Aorta (tissue), 5 donors: ENCODE measurements at places on chromosomes 6 and 20. TPM values are rescaled to one million over a fixed set of nuclear protein-coding genes. Genes with fewer than 3 reads are reported as not detected.

DNA sequence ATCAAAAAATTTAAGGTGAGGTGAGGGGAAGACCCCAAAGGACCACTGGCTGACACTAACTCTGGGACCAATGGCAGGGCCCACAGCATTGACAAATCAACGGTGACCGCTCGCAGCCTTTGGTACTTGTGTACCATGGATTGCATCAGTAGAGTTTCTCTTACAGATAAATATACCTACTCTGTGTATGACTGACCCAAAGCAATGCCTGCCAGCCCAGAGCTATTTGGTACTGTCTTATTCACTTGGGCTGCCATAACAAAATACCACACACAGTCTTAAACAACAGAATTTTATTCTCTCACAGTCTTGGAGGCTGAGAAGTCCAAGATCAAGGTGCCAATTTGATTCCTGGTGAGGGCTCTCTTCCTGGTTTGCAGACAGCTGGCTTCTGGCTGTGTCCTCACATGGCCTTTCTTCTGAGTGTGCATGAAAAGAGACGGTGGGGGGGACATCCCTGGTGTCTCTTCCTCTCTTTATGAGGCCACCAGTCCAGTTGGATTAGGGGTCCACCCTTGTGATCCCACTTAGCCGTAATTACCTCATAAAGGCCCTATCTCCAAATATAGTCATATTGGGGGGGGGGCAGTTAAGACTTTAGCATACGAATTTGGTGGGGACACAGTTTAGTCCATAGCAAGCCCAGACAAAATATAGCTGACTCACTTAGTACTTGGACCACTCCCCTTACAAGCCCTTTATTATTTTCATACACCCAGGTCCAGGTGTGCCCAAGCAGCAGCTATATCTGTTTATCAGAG lies 336.3 kb downstream of the CD83 start:
- DNase-seq: no peak

DNA sequence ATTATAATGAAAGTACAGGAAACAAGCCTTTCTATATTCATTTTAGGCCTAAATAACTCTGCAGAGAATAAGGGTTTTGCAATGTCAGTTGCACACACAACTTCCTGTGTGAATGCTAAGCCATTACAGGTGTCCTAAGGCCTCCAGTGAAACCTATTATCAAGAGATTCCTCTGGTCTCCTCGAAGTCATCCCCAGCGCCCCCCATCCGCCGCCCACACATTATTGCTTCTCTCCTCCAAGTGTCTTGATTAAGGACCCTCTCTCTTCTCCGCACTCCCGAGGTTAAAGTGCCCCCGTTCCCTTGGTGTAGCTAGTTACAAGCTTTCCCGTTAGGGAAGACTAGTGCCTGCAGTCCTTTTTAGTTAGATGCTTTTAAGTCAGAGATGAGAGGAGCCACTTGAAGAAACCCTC lies 1.3 kb downstream of the HIVEP2 start:
- peak; percentile 69 for DNase-seq

DNA sequence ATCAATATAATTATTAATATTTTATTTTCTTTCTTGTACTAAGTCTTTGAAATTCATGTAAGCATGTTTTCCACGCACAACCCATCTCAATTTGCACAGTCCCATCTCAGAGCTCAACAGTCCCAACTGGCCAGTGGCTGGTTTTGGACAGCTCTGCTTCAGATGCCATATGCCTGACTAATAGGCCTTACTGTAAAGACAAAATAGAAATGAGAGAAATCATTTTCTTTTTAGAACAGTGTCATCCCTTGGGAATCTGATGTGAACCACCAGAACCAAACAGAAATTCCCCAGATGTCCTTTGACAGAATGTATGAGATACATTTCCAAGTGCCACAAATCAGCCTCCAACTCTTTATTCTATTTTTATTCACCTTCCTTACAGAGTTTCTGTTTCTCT lies 338.9 kb downstream of the ESR1 start:
- DNase-seq: no peak

GRCh38 chr6:7433121-7433617 lies 43.6 kb downstream of the RIOK1 start:
- DNase-seq: no peak

- DNase-seq: no peak
Measured at GRCh38 chr6:78607189-78607588, 260.2 kb upstream of the IRAK1BP1 start.

- no peak for DNase-seq
Measured at GRCh38 chr6:148818939-148819575, 72.2 kb downstream of the UST start.

- DNase-seq: no peak
Measured at GRCh38 chr20:43189554-43190331, at the start of gene PTPRT. TSS of gene PTPRT (minus strand) at chr20:43189906. CDS start at chr20:43189733, 173 bp downstream.

DNA sequence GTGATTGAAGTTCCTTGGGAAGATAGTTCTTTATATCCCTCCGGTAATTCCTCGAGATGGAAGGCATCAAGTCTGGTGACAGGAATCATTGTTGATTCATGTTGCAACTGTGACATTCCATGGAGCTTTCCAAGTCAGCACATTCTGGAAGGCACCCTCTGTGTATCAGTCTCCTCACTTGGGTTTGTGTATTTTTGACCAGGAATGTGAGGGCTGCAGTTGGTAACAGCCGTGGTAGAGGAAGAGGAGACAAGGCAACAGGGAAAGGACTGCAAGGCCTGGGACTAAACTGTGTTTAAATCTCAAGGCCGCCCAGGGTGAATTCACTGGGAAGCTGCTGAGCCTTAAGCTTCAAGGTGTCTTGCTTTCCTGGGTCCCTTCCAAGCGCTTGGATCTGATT lies 99.0 kb downstream of the CLIC5 start:
- DNase-seq: no peak

GRCh38 chr20:3560578-3560977 lies 89.8 kb downstream of the ATRN start:
- DNase-seq: no peak

DNA sequence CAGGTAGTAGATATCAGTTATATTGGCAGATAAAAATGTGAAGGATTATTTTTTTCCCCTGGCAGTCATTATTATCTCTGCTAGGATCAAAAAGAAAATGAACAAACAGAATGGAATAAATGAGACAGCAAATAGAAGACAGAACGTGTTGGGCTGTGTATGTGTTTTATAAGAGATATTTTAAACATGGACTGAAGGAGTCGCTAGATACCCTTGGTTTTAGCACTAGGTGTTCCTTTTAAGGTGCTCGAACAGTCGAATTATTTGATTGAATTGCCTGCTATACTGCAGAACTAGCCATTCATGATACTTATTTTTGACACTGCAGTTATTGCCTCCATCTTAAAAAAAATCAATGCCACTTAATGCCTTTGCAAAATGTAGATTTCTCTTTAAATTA lies 3.7 kb downstream of the GRIK2 start:
- no peak for DNase-seq

C4B gene
- 149 TPM for total RNA-seq

ENPP3 gene
- total RNA-seq: 0.26 TPM

SLC52A3 gene
- total RNA-seq: 0.78 TPM

PRR18 gene
- not detected for total RNA-seq
